Activated naive CD4-positive, alpha-beta T cell treated with Interleukin-2 at 50 U/mL for 16 hours (primary cell): ENCODE measurements at places on chromosomes 1 and 21.

GRCh38 chr21:29205988-29206387, 75.5 kb downstream of the MAP3K7CL start:
- no peak for DNase-seq

DNA sequence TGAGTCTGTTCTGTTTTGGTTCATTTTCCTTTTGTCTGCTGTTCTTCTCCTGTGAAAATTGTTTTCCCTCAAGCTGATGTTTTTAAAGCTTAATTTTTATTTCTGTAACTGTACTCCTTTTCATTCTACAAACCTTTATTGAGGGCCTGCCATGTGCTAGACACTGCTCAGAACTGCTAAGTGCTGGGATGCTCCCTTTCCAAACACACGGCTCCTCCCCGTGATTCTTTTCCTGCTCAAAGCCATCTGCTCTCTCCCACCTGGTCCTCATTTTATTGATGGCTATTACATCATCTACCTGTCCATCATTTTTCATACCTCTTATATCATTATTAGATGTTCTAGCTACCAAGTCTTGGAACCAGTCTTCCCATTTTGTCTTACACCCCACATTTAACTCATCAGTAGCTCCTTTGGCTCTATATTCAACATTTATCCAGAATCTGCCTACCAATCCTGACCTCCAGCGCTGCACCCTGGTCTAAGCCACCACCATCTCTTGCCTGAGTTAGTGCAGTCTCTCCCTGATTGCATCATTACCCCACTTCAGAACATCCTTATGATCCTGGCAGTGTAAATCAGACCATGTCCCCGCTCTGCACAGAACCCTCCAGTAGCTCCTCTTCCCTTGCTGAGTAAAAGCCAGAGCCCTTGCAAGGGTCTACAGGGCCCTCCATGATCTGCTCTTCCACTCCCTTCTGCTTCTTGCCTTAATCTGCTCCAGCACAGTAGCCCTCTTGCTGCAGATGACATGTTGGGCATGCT, 118.1 kb downstream of the CACNA1E start:
- DNase-seq, result no peak

DNA sequence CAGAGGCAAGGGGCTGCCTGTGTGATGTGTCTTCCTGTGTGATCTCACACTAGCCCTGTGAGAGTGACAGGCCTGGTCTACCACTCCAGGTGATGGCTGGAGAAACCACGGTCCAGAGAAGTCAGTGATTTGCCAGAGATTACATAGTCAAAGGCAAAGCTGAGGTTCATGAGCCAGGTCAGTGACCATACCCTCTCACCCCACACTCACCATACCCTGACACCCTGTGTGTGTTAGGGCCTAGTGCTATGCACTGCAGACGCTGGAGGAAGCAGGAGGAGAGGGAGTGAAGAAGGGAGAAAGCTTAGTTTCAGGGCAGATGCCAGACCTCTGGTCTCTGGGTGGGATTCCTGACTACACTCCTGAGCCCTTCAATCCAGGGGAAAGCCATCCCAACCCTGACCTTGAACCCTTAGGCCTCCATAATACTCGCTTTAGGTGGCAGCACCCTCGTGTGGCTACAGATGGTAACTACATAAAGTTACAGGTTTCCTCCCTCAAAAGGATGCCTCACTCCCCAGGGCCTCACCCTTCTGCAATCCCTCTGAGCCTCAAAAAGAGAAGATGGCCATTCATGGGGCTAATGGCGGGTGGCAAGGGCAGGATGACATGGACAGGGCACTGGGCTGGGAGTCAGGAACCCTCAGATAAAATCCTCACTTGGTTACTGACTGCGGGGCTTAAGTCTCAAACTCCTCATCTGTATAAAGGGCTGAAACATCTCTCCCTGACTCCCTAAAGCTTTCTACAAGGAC, 20.8 kb upstream of the SDC3 start:
- peak; percentile 54 for DNase-seq

GRCh38 chr21:34994766-34995631, 54.1 kb downstream of the RUNX1 start:
- DNase-seq, result no peak
